ENCODE measurements at places on chromosomes 6 and 20.

GRCh38 chr20:37567671-37568588, 40.3 kb upstream of the BLCAP start:
- DNase-seq, result no peak

- no peak for DNase-seq
Measured at GRCh38 chr20:6579824-6580223, 187.7 kb upstream of the BMP2 start.

DNA sequence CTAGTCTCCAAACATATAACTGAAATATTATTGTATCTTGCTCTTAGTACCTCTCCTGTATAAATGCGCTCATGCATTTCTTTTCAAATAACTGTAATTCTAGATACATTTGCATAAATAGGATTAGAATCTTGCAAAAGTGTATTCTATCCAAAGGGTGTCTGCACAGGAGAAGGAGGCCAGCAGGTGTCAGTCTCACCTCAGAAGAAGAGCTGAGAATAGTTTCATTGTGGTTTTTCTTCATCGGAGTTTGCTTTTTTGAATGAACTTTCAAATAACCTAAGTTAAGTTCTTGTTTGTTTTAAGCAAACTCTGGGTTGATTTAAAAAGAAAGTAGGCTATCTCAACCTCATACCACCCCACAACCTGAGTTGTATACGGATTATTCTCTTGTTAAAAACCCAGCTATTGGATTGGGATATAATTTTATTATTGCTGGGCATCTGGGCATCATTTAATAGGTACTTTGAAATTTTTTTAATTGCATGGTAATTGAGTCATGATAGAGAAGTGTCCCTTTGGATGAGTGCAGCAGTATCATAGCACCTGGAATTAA, 125.0 kb upstream of the MLIP start:
- DNase-seq, result no peak

- DNase-seq, result no peak
Measured at GRCh38 chr6:28117386-28118050, 6.9 kb upstream of the ZSCAN16 start.

- no peak for DNase-seq
Measured at GRCh38 chr6:111848262-111848812, 24.9 kb downstream of the FYN start.

DNA sequence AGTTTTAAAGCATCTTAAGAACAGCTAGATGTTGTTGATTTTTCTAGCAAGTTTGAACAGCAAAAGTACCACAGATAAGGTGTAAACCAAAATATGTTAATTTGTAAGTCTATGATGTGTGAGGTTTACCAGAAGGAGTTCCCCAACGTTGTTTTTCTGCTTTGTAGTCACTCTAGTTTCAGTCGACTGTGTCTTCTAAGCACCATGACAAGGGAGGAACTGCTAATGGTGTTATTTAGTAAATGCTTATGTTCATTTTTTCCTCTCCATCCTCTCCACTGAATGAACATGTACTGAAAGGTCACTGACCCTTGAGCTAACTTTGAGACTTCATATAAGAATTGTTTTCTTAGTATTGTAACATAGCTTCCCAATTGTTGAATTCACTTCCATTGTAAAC, 3.0 kb downstream of the ENPP3 start:
- no peak for DNase-seq

DNA sequence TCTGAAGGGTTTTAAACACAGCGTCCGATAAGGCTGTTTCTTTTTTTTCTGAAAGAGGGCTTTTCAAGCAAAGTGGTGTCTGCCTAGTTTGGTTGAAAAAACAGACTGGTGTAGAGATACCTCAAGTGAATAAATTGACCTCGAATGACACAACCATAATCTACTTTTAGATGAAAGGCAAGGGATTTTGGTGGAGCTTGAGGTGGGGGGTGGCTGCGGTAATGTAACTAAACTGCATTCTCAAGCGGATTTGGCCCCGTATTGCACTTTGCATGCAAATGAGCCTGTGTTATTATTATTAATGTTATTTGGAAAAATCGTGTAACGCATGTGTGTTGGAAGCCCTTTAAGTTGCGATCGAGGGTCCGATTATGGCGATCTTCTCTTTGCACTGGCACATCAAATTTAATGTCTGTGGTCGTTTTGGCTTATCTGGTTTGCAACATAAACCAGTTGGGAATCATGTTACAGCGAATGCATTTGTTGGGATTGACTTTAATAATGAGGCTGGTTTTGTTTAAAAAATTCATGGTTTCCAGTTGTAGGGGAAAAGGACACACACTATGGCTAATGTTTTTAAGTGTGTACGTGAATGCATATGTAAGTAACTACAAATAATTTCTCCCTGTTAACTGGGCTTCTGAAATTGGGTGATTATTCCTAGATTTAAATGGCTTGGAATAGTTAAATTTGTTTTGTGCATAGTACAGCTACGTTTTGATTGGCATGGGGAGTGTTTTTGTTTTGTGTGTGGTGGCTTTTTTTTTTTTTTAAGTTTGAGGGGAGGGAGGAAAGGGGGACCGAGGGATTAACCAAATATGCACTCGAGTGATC, 1.0 kb downstream of the JARID2 start:
- no peak for DNase-seq

DNA sequence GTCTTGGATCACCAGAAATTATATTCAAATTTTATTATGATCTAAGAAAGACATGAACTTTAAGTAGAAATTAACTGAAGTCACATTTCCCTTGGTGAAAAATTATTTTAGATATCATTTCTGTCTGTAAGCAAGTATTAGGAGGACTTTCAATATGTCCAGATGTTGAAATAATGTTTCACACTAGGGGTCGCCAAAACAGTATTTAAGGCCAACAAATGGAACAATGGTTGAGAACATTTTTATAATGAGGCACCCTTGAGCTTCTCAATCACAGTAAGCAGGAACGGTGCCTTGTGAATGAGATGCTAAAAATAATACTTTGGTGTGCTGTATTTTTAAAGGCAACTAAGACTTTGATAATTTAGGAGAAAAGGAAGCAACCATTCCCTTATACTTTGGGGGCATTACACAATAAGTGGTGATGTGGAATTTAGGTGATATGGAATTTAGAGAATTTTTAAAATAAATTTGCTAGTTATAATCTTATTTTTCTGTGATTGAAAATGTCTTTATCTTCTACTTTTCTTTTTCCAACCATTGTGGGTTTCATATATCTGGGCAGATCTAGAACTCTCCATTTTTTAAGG, 9.6 kb upstream of the SF3B5 start:
- DNase-seq, result no peak

DNA sequence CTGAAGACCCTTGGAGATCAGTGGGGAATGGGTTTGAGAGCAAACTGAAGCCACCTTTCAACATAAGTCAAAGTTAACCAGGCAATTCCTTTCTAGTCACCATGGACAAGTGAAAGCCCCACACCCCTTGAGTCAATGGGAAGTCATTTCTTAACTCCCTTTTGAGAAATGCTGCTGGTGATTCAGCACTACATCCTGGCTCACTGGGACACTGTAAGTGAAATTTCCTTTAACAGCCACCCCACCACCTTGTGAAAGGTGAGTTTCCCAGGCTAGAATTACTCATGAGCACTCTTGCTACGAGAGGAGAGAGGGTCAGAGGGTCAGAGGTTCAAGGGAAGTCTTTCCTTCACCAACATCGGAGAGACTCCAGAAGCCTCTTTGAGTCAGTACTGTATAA, 93.3 kb upstream of the MARCKS start:
- DNase-seq, result no peak

- DNase-seq, result peak; percentile 58
Measured at GRCh38 chr6:167826230-167826895, 348 bp upstream of the AFDN start.

GRCh38 chr20:2872459-2873009, 747 bp upstream of the PTPRA start:
- DNase-seq, result peak; percentile 64

DNA sequence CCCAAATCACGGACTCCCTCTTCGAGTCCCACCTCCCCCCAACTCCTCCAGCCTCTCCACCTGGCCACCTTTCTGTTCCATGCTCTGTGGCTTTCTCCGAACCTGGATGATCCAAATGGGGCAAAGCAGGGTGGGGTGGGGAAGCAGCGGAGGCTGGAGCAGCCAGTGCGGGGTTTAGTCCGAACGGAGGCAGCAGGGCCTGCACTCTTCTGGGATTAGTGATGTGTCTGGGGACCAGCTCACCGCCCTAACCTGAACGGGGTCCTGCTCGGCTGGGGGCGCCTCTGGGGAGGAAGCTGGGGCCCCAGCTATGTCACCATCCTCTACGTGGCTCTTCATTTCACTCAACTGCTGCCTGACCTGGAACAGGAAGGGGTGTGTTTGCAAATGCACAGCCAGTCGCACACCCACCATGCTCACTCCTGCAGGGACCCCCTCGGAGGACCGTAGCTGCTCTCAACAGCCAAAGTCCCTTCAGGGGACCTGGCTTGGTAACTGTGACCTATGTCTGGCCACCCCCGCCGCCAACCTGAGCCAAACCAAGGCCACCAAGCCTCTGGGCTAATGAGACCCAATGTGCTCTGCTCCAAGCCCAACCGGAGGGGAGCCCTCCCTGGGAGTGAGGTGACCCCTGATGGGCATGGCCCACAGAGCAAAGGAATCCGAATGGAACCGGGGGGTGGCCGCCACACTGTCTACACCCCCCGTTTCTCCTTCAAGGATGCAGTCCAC, 46.8 kb downstream of the DSTN start:
- no peak for DNase-seq

DNA sequence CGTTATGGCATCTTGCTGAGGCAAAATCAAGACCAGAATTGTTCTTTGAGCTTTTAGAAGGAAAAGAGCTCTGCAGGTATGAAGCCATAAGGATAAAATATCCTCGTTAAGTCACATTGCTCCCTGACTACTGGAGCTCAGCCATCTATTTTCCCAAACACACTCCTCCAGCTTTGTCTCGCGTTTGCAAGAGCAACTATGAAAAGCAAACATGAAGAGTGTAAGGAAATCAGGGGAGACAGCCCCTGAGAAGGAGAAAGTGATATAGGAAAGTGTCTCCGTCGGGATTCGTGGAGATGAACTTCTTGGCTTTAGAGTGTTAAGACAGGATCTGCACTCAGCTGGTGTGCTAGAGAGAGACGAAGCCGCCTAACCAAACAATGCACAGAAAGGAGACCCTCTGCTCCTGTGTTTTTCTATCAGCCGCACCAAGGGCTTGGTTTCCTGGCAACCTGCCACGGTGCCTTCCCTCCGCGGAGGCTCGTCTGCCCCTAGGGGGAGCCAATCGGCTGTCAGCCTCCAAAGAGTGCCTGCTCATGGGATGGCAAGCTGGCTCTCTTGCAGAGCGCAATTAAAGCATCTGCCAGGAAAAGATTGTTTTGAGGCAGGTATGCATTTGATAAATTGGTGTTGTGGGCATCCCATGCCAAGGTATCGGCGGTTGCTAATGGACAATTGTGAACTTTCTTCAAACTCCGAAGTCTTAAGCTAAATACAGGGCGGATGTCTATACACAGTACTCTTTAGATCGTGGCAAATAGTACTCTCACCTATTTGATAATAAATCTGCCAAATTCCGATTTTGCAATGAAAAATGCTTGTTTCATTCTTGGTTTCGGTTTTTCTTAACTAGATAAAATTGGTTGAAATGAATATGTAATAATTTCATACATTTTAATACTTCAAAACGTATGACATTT, 603.2 kb downstream of the RNF144B start:
- no peak for DNase-seq

- DNase-seq, result no peak
Measured at GRCh38 chr6:157766901-157767774, 55.9 kb upstream of the SNX9 start.

- no peak for DNase-seq
Measured at GRCh38 chr6:77686931-77687330, 34.1 kb downstream of the MEI4 start.

GRCh38 chr20:45344168-45344860, 3.9 kb downstream of the SDC4 start:
- DNase-seq, result no peak

- no peak for DNase-seq
Measured at GRCh38 chr20:55009066-55009465, 533.7 kb downstream of the DOK5 start.

Data from activated T-helper 1 cell treated with anti-CD3 and anti-CD28 coated beads, Interleukin-2, amount 50 U/mL, for 16 hours (primary cell).